Natural killer cell (primary cell): ENCODE measurements at places on chromosomes 3 and 15.
A peak's percentile ranks its signal among the peaks of the same experiment; 100 is the strongest.

- DNase-seq, result no peak
These were observed 125.0 kb downstream of the PLD1 start for GRCh38 chr3:171685116-171685895.

- no peak for DNase-seq
These were observed 939.4 kb downstream of the MCTP2 start for GRCh38 chr15:95170561-95171380.

GRCh38 chr3:194323785-194324735 is 27.1 kb downstream of the CPN2 start:
- DNase-seq, result peak; percentile 33

GRCh38 chr15:72230197-72231065 is 559 bp downstream of the PKM start:
- peak; percentile 53 for DNase-seq

DNA sequence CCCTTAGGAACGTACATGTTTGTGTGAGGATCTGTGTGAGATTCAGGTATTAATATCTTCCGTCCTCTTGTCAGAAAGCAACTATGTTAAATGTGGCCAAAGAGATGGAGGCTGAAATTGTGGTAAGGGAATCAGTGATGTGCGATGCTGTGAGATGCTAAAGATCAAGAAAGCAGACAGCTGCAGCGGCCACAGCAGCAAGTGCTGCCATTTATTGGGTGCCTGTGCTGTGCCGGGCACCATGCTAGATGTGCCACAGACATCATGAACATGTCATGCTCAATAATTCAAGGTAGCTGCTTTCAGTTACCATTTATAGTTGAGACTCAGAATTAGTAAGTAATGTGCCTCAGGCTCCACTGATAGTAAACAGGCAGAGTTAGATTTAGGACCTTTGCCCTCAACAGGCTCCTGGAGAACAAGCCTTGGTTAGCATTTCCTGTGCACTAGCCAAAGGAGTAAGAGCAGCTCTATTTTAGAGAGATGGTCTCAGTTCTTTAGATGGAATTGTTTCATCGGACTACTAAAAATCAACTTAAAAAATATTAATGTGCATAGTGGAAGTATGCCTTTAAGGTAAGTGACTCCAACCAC is 24.9 kb downstream of the LARS2 start:
- DNase-seq, result no peak

- no peak for DNase-seq
These were observed 20.0 kb upstream of the RBP1 start for GRCh38 chr3:139559541-139559940.

DNA sequence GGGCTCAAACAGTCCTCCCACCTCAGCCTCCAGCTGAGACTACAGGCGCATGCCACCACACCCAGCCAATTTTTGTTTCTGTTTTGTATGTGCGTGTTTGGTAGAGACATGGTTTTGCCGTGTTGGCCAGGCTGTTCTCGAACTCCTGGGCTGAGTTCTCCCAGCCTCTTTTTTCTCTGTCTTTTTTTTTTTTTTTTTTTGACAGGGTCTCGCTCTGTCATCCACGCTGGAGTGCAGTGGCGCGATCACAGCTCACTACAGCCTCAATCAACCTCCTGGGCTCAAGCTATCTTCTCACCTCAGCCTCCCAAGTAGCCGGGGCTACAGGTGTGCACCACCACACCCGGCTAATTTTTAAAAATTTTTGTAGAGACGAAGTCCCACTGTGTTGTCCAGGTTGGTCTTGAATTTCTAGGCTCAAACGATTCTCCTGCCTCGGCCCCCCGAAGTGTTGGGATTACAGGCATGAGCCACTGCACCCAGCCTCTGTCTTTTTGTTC is 867 bp upstream of the DCAF1 start:
- no peak for DNase-seq

DNA sequence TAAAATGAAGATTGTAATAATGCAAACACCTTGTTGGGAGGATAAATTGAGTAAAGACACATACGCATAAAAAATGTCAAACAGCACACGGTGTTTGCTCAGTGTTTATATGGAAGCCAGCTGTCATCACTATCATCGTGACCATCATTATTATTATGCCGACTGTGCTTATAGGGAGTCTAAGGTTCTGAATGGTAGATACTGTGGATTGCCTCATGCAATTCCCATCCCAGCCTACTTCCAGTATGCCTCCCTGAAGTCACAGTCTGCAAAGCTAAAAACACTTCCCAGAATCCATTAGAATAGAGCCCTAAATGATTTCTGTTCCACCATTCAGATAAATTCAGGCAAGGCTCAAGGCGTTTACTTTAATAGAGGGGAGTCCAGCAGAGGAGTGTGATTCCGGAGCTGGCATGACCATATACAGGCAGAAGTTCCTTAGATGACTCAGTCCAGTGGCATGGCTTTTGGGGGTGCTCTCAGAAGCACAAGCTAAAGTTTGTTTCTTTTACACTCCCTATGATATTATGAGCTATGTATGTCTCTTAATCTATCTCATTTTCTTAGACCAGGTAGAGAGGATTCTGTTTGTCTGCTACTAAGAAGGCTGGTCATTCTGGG is 148.7 kb downstream of the MEX3B start:
- no peak for DNase-seq

DNA sequence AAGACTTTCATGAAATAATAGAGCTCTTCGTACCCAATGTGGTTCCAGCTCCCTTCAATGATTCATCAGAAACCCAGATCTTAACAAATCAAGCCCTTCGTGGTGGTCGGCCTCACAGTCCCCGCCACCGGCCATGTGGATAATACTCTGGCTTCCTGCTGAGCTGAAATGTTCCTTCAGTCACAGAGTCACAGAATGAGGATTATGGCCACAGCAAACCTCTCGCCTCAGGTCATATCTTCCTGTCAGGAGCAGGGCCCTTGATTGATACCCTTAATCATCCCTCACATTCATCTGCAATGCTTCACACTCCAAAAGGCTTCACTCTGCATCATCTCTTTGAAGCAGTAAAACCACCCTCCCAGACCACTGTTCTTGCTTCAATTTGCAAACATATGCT is 452.6 kb downstream of the OCA2 start:
- no peak for DNase-seq

DNA sequence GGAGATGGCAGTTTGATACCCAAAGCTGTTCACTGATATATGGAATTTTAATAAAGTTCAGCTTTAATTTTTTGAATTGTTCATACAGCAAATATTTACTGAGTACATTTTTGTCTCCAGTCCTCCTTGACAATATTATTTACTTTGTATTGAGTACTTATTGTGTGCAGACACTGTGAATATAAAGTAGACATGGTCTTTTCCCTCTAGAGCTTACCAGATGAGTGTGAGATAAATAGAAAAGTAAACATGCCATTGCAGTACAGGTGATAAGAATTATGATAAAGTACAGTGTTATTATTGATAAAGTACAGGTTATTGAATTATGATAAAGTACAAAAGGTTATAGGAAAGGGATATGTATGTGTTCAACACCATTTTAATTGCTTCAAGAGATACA is 2.1 kb downstream of the UBA5 start:
- no peak for DNase-seq

GRCh38 chr3:38008971-38009580 is 18.5 kb downstream of the VILL start:
- DNase-seq, result no peak

DNA sequence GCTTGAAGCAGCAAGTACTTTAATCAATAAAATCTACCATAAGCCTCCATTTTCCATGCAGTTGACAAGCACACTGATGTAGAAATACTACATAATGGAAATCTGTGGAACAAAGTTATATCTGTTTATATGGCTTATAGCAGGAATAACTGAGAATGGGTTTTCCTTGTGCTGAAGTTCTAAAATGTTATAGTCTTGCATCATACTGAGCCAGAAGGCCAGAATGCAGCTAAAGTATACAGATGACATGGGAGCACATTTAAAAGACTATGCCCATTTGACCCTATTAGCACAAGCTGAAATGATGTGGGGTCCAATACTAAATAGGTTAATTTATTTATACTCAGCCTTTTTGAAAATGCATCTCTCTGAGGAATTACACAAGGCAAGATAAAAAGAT is 25.1 kb downstream of the SLC24A5 start:
- no peak for DNase-seq

DNA sequence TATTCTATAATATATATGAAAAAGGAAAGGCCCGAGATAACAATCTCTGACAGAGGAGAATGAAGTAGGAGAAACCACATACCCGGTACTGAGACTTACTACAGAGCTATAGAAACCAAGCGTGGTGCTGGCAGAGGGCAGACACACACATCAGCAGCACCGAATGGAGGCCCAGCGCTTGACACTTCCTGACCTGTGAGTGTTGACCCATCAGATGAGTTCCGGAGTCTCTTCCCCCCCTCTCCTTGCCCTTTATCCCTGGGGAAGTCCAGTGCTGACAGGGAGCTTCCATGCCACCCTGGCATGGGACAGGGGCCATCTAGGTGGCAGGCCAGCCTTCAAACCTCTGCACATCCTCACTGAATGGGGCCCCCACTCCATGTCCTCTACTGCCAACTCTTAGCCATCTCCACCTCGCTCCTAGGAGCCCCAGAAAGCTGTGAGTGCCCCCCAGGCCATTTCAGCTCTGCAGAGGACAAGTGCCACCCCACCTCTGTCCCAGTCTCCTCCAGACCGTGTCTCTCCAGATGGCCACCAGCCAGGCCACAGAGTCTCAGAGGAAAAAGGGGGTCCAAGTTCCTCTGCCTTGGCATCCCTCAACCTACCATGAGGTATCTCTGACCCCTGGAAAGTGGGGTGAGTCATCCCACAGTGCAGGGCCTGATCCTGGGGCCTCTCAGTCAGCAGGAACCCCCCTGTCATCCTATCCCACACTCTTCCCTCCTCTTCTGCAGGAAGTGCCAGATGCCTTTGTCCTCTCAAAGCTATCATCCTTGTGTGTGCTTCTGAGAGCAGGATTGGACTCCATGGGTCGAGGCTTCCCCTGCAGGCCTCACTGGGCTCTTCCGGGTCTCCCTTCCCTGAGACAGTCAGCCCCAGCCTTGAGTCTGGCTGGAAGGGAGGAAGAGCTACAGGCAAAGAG is 116.5 kb upstream of the ALDH1A3 start:
- no peak for DNase-seq

- DNase-seq, result no peak
These were observed 8.6 kb downstream of the DMXL2 start for GRCh38 chr15:51613951-51614350.

DNA sequence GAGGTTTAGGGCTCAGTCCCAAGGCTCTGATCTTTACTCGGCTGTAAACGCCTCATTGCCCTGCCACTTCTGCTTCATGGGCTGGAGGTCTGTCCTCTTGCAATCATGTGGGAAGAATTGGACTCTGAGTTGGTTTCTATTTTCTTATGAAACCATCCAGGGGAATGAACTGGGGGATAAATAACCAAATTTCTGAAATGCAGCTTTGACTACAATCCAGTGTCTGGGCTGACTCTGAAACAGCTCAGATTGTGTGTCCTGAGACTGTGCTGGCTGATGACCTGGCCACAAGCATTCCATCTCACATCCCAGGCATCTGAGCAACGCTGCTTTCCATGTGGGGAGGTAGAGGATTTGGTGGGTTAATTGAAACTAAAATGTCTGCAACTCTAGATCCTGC is 71.0 kb upstream of the GALNT15 start:
- no peak for DNase-seq

DNA sequence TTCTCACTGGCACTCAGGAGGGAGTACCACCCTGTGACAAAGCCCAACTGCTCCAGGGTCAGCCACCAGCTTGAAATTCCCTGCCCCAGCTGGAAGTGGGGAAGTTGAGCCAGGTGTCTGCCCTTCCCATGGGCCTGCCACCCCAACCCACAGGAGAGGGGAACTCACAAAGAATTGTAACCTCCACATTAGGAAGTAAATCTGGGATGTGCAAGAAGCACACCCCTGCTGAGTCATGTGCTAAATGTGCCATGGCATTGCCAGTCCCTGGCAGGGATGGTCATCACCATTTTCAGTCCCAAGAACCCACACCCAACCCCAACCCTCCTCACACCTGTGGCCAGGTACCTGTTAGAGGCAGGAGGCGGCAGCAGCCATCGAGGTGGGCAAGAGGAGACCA is 165.2 kb upstream of the THBS1 start:
- no peak for DNase-seq

DNA sequence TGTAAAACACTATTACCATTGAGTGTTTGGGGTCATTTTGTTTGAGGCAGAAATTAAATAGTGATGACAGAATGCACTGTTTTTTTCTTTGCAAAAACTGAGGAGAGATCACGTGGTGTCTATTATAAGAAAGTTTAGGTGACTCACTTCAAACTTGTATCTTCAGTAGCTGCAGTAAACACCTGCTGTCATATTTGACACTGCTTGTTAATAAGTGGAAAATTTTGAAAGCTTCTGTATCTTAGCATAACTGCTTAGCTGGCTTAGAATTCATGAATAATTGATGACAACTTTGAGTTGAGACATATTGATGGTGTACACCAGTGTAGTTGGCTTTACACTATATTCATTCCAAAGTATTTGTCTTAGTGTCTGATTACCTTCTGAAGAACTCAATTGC is 29.7 kb upstream of the MDFIC2 start:
- no peak for DNase-seq

DNA sequence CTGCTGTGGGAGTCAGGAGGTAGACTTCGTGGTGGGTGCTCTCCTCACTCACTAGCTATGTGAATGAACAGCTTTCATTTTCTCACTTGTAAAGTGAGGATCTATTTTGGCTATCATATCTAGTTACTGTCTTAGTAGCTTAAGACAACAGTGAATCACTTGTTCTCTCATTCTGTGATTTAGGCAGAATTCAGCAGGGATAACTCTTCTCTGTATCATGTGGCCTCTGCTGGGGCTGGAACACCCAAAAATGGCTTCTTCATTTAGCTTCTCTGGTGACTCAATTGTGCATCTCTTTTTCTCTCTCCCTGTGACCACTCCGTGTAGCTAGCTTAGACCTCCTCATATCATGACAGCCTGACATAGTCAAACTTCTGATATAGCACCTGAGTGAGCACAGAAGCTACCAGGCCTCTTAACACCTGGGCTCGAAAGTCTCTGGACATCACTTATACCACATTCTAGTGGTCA is 68.4 kb downstream of the BFSP2 start:
- no peak for DNase-seq

GRCh38 chr15:72050700-72051099 is 67.2 kb downstream of the MYO9A start:
- DNase-seq, result no peak

DNA sequence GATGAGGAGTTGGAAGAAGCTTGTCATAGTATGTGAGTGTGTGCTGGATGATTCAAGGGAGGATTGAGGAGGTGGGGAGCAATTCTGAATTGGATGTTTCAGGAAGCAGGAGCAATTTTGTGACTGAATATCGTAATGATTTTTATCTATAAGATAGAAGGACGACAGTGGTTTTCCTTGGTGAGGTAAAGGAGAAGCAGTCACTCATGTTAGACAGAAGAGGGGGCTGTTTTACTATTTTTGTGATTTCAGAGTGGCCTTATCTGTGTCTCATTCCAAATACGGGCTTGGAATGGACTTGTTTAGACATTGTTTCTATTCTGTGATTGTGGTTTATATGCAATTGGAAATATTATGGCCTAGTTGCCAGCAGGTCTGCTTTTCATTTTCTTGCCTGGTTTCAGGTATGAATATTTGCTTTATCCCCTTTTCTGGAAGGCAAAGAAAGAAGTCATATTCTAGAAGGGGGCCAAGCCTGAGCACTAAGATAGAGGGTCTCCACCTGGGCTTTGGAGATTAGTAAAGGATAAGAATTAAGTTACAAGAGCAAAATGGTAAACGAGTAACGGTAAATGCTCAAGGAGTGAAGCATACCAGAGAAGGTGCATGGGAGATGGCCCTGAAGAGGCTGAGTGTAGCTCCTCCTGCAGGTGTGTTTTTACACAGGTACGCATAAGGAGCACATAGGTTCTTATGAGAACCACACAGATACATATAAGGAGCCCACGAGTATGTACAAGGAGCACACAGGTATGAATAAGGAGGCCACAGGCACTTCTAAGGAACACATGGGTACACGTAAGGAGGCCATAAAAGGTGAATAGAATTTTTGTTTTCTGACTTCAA is 124.6 kb upstream of the KCNAB1 start:
- no peak for DNase-seq
